ENCODE measurements at places on chromosomes 5 and 9.

GRCh38 chr5:140189977-140190871 lies 15.2 kb downstream of the CYSTM1 start:
- peak; percentile 43 for DNase-seq

- DNase-seq = no peak
These were observed 358.8 kb upstream of the TRPC7 start for GRCh38 chr5:136724161-136724560.

- DNase-seq = peak; percentile 84
These were observed 123.9 kb downstream of the GHR start for GRCh38 chr5:42547141-42547540.

DNA sequence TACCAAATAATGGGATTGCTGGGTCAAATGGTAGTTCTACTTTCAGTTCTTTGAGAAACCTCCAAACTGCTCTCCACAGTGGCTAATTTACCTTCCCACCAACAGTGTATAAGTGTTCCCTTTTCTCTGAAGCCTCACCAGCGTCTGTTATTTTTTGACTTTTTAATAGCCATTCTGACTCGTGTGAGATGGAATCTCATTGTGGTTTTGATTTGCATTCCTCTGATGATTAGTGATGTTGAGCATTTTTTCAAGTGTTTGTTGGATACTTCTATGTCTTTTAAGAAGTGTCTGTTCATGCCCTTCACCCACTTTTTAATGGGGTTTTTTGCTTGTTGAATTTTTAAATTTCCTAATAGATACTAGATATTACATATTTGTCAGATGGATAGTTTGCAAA lies 28.4 kb upstream of the SUSD1 start:
- DNase-seq = no peak

- DNase-seq = no peak
These were observed 48.2 kb downstream of the RXRA start for GRCh38 chr9:134374301-134375010.

DNA sequence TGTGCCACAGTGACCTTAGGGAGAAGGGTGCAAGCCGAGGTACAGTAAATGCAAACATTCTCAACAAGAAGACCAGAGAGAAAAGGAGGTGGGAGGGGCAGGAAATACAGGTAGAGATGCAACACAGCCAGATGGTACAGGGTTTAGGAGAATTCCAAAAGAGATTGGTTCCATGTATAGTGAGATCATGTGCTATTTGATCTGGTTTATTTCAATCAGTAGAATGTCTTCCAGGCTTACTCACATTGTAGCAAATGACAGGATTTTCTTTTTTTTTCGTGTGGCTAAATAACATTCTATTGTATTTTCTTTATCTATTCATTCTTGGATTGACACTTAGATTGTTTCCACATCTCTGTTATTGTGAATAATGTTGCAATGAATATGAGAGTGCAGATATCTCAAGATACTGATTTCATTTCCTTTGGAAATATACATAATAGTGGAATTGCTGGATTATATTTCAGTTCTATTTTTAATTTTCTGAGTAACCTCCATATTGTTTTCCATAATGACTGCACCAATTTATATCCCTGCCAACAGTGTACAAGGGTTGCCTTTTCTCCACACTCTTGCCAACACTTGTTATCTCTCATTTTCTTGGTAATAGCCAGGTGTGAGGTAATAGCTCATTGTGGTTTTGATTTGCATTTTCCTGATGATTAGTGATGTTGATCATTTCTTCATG lies 107.8 kb upstream of the GAS1 start:
- DNase-seq = no peak

- DNase-seq = no peak
These were observed 205.1 kb upstream of the SGCD start for GRCh38 chr5:156121882-156122281.

GRCh38 chr9:30925635-30926034 lies 1458.8 kb upstream of the ACO1 start:
- DNase-seq = no peak

- DNase-seq = peak; percentile 22
These were observed 428.8 kb upstream of the ACTBL2 start for GRCh38 chr5:57911438-57911837.

DNA sequence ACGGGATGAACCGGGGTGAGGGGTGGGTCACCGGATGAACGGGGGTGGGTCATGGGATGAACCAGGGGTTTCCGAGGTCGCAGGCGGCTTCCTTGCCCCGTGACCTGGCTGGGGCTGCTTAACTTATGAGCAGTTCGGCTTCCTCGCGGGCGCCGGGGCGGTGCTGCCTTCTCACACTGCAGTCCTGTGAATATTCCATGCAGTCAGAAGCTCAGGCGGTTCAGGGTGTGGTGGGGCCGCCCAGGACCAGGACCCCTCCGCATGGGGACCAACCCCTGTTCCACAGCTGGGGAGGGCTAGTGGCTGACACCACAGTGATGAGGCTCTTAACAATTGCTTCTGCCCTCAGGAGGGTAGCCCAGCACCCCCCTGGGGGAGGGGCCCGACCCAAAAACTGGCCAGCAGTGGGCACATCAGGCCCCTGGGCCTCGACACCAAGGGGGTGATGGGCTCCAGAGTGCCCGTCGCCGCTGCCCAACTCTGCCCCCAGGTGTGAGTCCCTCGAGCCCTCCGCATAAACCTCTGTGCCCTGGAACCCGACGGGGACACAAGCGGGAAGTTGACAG lies 30.9 kb upstream of the SLC9A3 start:
- DNase-seq = no peak

DNA sequence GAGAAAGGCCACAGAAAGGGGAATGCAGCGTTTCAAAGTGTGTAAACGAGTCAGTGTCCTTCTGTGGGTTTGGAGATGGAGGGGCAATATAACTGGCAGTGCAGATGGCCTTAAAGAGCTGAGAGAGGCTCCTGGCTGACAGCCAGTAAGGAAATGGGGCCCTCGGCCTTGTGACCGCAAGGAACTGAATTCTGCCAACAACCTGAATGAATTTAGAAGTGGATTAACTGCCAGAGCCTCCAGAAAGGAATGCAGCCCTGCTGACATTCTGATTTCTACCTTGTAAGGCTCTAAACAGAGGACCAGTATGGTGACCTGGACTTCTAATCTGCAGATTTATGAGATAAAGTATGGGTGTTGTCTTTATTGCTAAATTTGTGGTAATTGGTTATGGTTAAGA lies 17.5 kb upstream of the NREP start:
- peak; percentile 36 for DNase-seq

DNA sequence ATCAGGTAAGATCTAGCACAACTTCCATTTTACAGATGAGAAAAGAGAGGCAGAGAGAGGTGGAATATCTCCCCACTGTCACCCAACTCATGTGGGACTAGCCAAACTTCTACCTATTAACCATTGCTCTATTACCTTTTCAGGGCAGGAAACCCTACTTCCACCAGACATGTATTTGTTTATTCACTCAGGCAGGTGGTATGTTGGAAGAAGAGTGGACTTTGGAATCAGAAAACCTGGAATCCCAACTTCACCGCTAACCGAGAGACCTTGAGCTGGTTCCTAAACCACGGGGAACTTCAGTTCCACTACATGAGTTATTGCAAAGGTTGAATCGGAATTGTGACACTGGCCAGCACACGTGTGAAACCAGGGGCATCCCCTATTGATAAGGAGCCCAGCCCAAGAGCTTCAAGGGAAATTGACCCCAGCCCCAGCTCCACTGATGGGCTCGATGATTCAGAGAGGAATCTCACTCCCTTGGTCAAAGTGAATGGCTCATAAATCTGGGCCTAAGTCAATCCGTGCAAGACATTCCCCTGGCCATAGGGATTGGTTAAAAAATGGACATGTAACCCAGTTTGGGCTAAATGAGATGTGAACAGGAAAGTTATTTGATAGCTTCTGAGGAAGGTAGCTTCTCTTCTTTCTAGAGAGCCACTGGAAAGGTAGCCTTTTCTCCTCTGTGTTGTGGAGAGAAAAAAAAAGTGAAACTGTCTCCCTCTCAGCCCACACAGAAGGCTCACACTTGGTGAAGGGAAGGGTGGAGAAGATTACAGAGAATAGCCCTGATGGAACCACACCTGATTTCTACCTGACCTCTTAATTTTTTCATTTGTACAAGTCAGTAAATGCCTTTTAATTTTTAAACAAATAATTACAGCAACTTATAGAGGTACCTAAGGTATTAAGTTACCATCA lies 5.5 kb upstream of the GLIS3 start:
- DNase-seq = no peak

DNA sequence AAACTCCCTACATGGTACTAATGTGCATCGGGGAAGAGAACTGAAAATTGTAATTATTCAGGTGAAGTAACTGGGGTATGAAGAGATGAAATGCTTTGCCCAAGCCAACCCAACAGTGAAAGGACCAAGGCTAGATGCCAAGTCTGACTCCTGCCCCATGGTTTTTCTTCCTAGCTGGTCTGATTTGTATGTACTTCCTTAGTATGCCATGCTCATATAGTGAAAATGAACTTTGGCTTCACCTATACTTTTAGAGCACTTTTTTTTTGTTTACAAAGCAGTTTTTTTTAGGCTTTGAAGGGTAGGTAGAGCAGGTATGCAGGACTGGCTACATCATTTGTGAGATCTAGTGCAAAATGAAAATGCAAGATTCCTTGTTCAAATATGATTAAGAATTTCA lies 359.4 kb upstream of the RIOK2 start:
- DNase-seq = no peak

- DNase-seq = no peak
These were observed 58.3 kb downstream of the BAAT start for GRCh38 chr9:101326501-101326900.

DNA sequence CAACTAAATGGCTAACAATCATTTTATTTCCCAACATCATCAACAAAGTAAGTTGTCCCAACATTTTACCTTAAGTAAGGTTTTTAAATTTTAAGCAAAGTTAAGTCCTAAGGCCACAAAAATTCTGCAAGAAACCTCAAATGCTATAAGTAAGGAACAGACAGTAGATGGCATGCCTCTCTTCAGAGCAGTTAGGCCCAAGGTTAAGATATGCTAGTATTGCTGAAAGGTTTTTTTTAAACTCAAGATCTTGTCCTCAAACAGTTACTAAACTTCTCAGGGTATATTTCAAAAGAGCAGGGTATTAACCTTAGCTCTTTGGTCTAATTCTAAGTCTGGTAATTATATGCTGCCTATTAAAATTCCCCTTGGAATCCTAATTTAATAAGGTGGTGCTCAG lies 35.1 kb downstream of the PJA2 start:
- no peak for DNase-seq

DNA sequence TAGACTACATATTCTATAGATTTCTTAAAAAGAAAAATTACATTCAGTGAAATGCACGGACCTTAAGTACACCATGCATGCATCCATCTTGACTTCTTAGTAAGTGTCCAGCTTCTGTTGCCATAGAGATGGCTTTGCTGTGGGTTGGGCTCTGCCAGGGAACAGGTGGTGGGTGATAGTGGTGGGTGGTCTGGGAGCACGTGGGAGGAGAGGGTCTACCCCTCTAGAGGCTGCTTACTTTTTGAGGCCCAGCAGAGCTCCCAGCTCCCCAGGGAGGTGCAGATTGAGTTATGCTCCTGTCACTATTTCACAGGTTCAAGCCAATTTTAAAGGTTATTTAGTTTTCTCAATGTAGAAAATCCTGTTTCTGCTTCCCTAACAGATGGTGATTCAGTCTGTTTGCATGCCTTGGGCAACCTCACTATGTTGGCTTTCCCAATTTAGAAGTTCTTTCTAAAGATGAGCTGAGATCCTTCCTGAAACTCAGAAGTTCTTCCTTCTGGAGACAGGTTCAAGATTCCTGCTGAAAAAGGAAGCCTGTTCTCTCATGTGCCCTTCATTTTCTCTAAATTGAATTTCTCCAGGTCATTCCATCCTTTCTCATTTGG lies 107.4 kb upstream of the LHFPL2 start:
- no peak for DNase-seq

- no peak for DNase-seq
These were observed 139.6 kb downstream of the CMYA5 start for GRCh38 chr5:79829260-79829659.

DNA sequence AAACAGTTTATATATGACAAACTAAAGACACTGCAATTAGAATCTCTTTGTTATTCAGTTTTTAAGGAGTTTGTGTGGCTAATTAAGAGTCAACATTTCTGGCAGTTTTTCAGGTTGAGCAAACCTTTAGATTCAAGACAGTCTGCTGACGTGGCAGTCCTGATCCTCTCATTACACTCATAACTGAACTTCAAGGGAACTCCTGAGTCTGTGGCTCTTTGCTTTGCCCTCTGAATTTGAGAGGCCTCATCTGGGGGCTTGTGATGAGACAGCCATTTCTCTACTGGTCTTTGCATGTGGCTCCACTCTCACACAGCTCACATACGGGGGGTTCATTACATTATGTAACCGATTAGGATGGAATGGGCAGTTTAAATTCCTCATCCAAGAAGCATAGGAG lies 182.9 kb upstream of the MEF2C start:
- no peak for DNase-seq

- no peak for DNase-seq
These were observed 177.0 kb downstream of the DCP2 start for GRCh38 chr5:113153512-113154097.
